ENCODE measurements at places on chromosomes 3 and 15. TPM values are rescaled to one million over a fixed set of nuclear protein-coding genes. Genes with fewer than 3 reads are reported as not detected.

Gene STRIT1
- not detected for total RNA-seq

Gene MGA
- total RNA-seq = 30.3 TPM

GRCh38 chr15:29259233-29259632 lies 10.4 kb downstream of the NSMCE3 start:
- no peak for DNase-seq

- no peak for DNase-seq
These were observed 140.7 kb downstream of the MINAR1 start for GRCh38 chr15:79572691-79573404.

GRCh38 chr3:40858364-40859115 lies 333.8 kb downstream of the ZNF621 start:
- DNase-seq = no peak

DNA sequence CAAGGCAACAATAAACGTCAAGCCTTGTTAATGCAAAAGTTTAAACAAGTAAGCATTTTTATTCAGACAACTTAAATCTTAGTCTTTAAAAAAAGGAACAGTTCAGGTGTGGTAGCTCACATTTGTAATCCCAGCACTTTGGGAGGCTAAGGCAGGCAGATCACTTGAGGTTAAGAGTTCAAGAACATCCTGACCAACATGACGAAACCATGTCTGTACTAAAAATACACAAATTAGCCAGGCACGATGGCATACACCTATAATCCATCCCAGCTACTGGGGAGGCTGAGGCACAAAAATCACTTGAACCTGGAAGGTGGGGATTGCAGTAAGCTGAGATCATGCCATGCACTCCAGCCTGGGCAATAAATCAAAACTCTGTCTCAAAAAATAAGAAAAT lies 19.9 kb downstream of the ZBTB20 start:
- no peak for DNase-seq

GRCh38 chr3:100086401-100086800 lies 27.9 kb downstream of the FILIP1L start:
- DNase-seq = no peak

DNA sequence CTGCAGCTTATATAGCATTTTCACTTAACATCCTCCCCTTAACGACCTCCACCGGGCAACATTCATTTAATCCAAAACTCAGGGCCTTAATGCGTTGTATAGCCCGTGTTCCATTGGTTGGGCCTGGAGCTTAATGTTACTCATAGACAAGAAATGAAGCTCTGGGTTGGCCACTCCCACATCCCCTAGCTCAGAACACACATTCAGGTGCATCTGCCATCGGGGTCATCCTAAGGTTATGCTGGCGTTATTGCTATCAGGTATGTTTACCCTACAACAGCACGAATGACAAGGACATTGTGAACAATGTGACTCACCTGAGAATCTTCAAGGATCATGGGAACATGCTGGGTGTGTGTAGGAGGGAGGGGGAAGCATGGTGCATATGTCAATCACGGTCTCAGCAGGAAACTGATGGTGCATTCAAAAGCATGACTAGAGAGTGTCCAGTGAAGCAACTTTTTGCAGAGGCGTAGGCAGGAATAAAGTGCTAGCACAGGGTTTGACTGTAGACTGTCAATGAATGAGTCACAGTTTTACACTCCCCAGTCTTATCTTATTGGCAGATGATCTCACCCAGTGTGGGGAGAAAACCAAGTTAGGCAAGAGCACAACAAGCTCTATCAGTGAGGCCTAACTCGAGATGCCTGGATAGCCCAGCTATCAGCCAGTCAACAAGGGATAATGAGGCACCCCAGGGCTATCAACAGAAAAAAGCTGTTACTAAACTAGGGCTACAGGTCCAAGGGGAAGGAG lies 402.1 kb upstream of the MCTP2 start:
- no peak for DNase-seq

GRCh38 chr3:27228805-27229204 lies 140.4 kb downstream of the NEK10 start:
- DNase-seq = no peak

GRCh38 chr15:54789376-54789775 lies 407.4 kb downstream of the RSL24D1 start:
- no peak for DNase-seq

DNA sequence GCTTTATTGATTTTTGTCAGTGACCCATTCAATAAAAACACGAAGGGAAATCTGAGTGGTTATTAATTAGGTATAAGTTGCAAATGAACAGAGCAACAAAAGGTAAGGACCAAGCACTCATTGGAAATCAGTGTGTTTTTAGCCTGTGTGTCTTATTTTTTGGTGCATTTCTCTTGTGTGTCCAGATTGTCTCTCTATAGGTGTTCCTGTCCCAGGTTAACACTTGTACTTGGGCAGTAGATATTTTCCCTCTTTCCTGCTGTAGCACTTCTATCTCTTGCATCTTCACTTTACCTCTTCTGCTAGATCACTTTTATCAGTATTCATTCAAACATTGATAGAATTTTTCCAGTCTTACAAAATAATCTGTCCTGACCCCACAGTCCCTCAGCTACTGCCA lies 37.0 kb downstream of the MAPK6 start:
- DNase-seq = no peak

Data from activated CD4-positive, alpha-beta memory T cell treated with anti-CD3 and anti-CD28 coated beads, Interleukin-2, amount 10 ng/mL, durations not matched to agents 7 days and 5 days (primary cell).